ENCODE measurements at places on chromosomes 5 and 9. TPM values are rescaled to one million over a fixed set of nuclear protein-coding genes. Genes with fewer than 3 reads are reported as not detected.

MLANA gene
- total RNA-seq: 0.05 TPM

DNA sequence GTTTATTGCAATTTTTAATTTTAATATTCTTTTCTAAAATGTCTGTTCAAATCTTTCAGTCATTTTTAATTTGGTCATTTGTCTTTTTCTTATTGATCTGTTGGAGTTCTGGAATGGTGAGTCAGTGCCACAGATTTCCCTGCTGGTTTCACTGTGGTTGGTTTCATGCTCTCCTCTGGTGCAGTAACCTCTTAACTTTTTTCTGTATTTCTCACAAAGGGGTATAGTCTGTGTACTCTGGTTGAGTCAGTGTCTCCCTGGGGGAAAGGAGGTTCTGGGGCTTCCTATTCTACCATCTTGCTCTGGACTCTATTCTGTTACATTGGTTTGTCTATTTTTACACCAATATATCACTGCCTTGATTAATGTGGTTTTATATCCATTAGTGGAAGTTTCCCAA, 178.8 kb downstream of the CSNK1G3 start:
- H3K27ac ChIP-seq: no peak overlapping the region
- no peaks in the 10 kb centered on the region for H3K4me1 ChIP-seq
- no peaks in the 10 kb centered on the region for H3K36me3 ChIP-seq
- no peak for DNase-seq
- no peaks in the 10 kb centered on the region for H3K27me3 ChIP-seq
- no peak overlapping the region for H3K4me3 ChIP-seq

DNA sequence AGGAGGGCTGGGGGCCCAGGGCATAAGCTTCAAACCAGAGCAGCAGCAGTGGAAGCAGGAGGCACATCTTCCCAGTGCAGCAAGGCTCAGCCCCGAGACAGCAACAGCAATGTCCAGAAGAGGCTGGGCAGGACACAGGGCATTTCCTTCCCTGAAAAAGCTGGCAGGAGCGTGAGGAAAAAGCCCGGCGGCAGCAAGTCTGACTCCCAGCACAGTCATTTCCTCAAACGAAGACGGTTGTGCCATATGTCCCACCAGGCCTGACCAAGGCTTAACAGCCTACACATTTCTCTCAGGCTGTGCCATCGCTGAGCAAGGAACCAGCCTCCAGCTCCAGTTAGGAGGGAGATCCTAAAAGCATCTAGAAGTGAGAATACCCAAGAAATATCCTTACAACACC, 74.5 kb downstream of the APTX start:
- H3K27ac ChIP-seq: no peak overlapping the region
- no peaks in the 10 kb centered on the region for H3K27me3 ChIP-seq
- no peaks in the 10 kb centered on the region for H3K4me1 ChIP-seq
- H3K36me3 ChIP-seq: no peaks in the 10 kb centered on the region
- H3K4me3 ChIP-seq: no peak overlapping the region

NR6A1 gene
- 6.1 TPM for total RNA-seq

ROR2 gene
- total RNA-seq: 0.84 TPM

- no peak overlapping the region for H3K4me3 ChIP-seq
- no peak overlapping the region for H3K27ac ChIP-seq
- H3K27me3 ChIP-seq: no peaks in the 10 kb centered on the region
- no peak for DNase-seq
- H3K36me3 ChIP-seq: no peaks in the 10 kb centered on the region
Observed at GRCh38 chr5:160773646-160774410, 78.2 kb downstream of the ATP10B start.

DNA sequence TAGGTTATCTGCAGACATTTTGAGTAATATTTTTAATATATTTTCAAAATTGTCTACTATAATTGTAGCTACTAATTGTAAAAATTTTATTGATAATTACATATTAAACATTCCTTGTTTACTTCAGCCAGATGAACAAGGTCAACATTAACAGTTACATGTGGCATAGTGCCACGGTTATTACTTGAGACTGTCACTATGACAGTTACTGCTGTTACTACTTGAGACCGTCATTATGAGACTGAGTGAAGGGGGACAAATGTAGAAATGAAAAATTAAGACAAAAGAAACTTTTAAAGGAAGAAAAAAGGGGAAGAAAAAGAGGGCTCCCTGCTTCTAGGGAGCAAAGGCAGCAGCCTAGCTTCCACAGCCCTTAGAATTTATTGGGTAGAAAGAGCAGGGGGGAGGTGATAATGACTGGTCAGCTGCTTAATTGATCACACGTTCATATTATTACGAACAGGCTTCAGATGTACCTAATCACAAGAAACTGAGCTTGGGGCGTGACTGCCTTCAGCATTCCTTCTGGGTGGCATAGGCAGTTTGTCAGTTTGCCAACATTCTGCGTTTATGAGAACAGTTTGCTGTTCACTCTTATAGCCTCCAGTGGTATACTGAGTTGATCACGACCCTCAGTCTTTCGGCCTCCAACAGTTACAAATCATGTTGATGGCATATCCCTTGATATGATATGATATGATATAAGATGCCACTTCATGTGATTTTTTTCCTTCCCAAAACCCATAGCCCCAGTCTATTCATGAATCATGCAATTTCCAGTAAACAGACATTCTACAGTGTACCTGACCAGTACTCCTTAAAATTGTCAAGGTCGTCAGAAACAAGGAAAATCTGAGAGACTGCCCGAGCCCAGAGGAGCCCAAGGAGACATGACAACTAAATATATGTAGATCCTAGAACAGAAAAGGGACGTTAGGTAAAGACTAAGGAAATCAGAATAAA, 13.1 kb downstream of the MARCHF6 start:
- no peak overlapping the region for H3K27ac ChIP-seq
- no peaks in the 10 kb centered on the region for H3K36me3 ChIP-seq
- no peaks in the 10 kb centered on the region for H3K27me3 ChIP-seq
- H3K4me1 ChIP-seq: peaks cover 6% of the 10 kb centered on the region
- DNase-seq: no peak

DNA sequence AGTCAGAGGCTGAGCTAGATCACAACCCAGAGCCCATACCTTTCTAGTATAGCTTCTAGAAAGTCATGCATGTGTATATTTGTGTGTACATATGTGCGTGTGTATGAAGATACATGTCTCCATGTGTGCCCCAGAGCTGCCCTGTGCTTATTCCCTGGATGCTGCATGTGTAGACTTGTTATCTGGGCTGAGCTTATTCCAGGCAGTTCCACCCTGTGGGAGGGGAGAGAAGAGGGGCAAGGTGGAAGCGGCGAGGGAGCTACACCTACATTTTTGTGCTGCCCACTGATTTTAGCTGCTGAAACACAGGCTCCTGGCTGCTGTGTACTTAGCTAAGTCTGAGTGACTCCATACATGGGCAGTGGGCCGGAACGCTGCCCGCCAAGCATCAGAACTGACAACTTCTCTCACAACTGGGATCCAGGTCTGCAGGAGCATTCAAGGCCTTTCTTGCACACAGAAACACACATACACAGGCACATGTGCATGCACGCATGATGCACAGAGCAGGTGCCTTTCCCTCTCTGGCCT, 38.0 kb upstream of the XPA start:
- DNase-seq: no peak
- H3K27ac ChIP-seq: no peak overlapping the region
- no peaks in the 10 kb centered on the region for H3K36me3 ChIP-seq
- no peaks in the 10 kb centered on the region for H3K4me1 ChIP-seq
- H3K27me3 ChIP-seq: no peaks in the 10 kb centered on the region

LCN9 gene
- not detected for total RNA-seq

HRH2 gene
- total RNA-seq: 2.1 TPM

- no peaks in the 10 kb centered on the region for H3K36me3 ChIP-seq
- no peaks in the 10 kb centered on the region for H3K27me3 ChIP-seq
- no peak for DNase-seq
- H3K4me1 ChIP-seq: no peaks in the 10 kb centered on the region
Observed at GRCh38 chr5:83509540-83509939, 38.0 kb downstream of the VCAN start.

TTC23L gene
- total RNA-seq: 0.19 TPM

GRCh38 chr5:154446195-154447088, 645 bp downstream of the SAP30L start:
- H3K4me1 ChIP-seq: no peaks in the 10 kb centered on the region
- H3K4me3 ChIP-seq: peak overlapping the region; percentile 97
- H3K27me3 ChIP-seq: no peaks in the 10 kb centered on the region
- peaks cover 14% of the 10 kb centered on the region for H3K36me3 ChIP-seq
- H3K27ac ChIP-seq: peak overlapping the region; percentile 65

GRCh38 chr9:128877852-128878251, 3.9 kb downstream of the KYAT1 start:
- no peaks in the 10 kb centered on the region for H3K36me3 ChIP-seq
- H3K4me3 ChIP-seq: no peak overlapping the region
- H3K4me1 ChIP-seq: peaks cover 10% of the 10 kb centered on the region
- no peak for DNase-seq
- H3K27me3 ChIP-seq: no peaks in the 10 kb centered on the region
- H3K27ac ChIP-seq: peak overlapping the region; percentile 81

DNA sequence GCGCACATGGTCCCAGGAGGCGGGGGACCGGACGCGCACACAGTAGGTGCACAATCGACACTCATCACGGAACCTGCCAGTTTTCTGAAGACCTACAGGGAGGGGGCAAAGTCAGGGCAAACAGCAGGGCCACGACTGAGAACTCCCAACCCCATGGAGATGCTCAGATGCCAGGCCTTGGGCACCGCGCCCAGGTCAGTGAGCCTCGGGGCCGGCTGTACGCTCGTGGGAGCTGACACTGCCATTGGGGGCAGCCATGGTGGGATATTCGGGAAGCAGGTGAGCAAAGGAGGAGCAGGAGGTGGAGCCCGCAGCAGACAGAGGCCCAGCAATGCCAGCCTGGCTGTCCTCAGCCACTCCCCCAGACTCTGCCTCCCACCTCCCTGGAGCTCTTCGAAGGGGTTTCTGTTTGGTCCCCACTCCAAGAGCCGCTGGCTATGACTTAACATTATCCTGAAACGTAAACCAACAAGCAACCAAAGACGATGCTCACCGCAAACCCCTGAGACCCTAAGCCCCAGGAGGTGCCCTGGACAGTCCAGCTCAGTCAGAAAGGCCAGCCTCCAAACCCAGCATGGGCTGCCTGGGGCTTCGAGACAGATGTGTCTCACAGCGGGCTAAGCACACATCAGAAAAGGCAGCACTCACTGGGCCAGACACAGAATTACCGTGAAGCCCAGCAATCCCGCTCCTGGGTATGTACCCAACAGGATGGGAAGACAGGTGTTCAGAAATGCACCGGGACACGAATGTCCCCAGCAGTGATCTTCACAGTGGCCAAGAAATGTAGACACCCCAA, 78.4 kb downstream of the VAV2 start:
- DNase-seq: no peak
- no peak overlapping the region for H3K27ac ChIP-seq
- peaks cover 15% of the 10 kb centered on the region for H3K4me1 ChIP-seq
- H3K27me3 ChIP-seq: no peaks in the 10 kb centered on the region

ZMYND19 gene
- 7.0 TPM for total RNA-seq

EQTN gene
- 0.08 TPM for total RNA-seq

LIFR gene
- total RNA-seq: 34.6 TPM

GRCh38 chr5:127934791-127935256, 148.7 kb upstream of the SLC12A2 start:
- no peak overlapping the region for H3K27ac ChIP-seq
- H3K4me3 ChIP-seq: no peak overlapping the region
- DNase-seq: no peak
- H3K36me3 ChIP-seq: no peaks in the 10 kb centered on the region

GRM6 gene
- total RNA-seq: 0.23 TPM

DRD1 gene
- 0.17 TPM for total RNA-seq

OR13C3 gene
- total RNA-seq: not detected

GRCh38 chr5:174436750-174437149, 287.6 kb upstream of the MSX2 start:
- peaks cover 5% of the 10 kb centered on the region for H3K27me3 ChIP-seq
- H3K27ac ChIP-seq: no peak overlapping the region
- no peaks in the 10 kb centered on the region for H3K4me1 ChIP-seq
- DNase-seq: no peak
- no peaks in the 10 kb centered on the region for H3K36me3 ChIP-seq
- no peak overlapping the region for H3K4me3 ChIP-seq

- peaks cover 11% of the 10 kb centered on the region for H3K4me1 ChIP-seq
- H3K27ac ChIP-seq: peak overlapping the region; percentile 73
- no peaks in the 10 kb centered on the region for H3K27me3 ChIP-seq
- no peaks in the 10 kb centered on the region for H3K36me3 ChIP-seq
- H3K4me3 ChIP-seq: peak overlapping the region; percentile 71
Observed at GRCh38 chr5:134874831-134875655, 872 bp downstream of the TXNDC15 start.

RANBP6 gene
- 15.2 TPM for total RNA-seq

PCDHGA6 gene
- 0.37 TPM for total RNA-seq

ZMAT2 gene
- total RNA-seq: 16.4 TPM

- H3K27me3 ChIP-seq: peaks cover 9% of the 10 kb centered on the region
- no peak for DNase-seq
- peaks cover 14% of the 10 kb centered on the region for H3K4me1 ChIP-seq
Observed at GRCh38 chr5:11903121-11903613, 1.1 kb downstream of the CTNND2 start.

GRCh38 chr9:90499761-90500160, 142.9 kb downstream of the DIRAS2 start:
- no peaks in the 10 kb centered on the region for H3K27me3 ChIP-seq
- H3K4me3 ChIP-seq: no peak overlapping the region
- no peaks in the 10 kb centered on the region for H3K36me3 ChIP-seq
- H3K4me1 ChIP-seq: no peaks in the 10 kb centered on the region
- H3K27ac ChIP-seq: no peak overlapping the region

LURAP1L gene
- 4.2 TPM for total RNA-seq

TMEM267 gene
- 4.4 TPM for total RNA-seq

GRCh38 chr5:172530878-172531703, 76.8 kb upstream of the SH3PXD2B start:
- H3K36me3 ChIP-seq: no peaks in the 10 kb centered on the region
- no peak overlapping the region for H3K27ac ChIP-seq
- no peak overlapping the region for H3K4me3 ChIP-seq
- no peak for DNase-seq

PCA3 gene
- 0.92 TPM for total RNA-seq

DNA sequence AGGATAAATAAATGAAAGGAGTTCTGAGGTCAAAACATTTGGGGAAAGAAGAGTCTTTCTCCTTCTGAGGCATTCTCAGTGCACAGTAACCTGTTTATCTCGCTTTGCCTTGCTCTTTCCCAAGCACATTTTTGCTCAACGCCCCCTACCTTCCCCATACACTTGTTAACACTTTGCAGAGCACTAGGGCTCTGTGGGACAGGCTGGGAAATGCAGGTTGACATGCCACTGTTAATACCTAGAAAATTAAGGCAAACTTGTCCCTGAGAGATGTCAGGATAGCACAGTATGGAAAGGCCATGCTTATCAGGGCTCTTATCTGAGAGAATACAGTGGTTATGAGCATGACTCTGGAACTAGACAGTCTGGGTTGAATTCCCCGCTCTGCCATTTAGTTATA, 152.0 kb downstream of the DOCK8 start:
- H3K27me3 ChIP-seq: no peaks in the 10 kb centered on the region
- DNase-seq: no peak
- no peaks in the 10 kb centered on the region for H3K4me1 ChIP-seq
- no peak overlapping the region for H3K27ac ChIP-seq

CDX1 gene
- not detected for total RNA-seq

- peak; percentile 59 for DNase-seq
- no peaks in the 10 kb centered on the region for H3K4me1 ChIP-seq
- no peaks in the 10 kb centered on the region for H3K27me3 ChIP-seq
- H3K27ac ChIP-seq: peak overlapping the region; percentile 88
- peak overlapping the region; percentile 68 for H3K4me3 ChIP-seq
Observed at GRCh38 chr9:121744002-121744686, 92.7 kb downstream of the DAB2IP start.

- no peak overlapping the region for H3K4me3 ChIP-seq
- no peaks in the 10 kb centered on the region for H3K36me3 ChIP-seq
- H3K27ac ChIP-seq: peak overlapping the region; percentile 44
- peaks cover 44% of the 10 kb centered on the region for H3K4me1 ChIP-seq
Observed at GRCh38 chr5:96117771-96118651, 156.4 kb upstream of the ELL2 start.

RGS3 gene
- 13.0 TPM for total RNA-seq

GRCh38 chr5:41457094-41457493, 53.3 kb downstream of the PLCXD3 start:
- H3K36me3 ChIP-seq: no peaks in the 10 kb centered on the region
- H3K4me3 ChIP-seq: no peak overlapping the region
- H3K27ac ChIP-seq: no peak overlapping the region
- no peak for DNase-seq

Data from liver (tissue), 10 donors.